ENCODE measurements at places on chromosomes 6 and 20. TPM values are rescaled to one million over a fixed set of nuclear protein-coding genes. Genes with fewer than 3 reads are reported as not detected.

THBS2 gene
- 0.11 TPM for polyA plus RNA-seq

RIN2 gene
- not detected for polyA plus RNA-seq

GRCh38 chr6:130620338-130620781 is 206.8 kb upstream of the SMLR1 start:
- no peak for DNase-seq

DNA sequence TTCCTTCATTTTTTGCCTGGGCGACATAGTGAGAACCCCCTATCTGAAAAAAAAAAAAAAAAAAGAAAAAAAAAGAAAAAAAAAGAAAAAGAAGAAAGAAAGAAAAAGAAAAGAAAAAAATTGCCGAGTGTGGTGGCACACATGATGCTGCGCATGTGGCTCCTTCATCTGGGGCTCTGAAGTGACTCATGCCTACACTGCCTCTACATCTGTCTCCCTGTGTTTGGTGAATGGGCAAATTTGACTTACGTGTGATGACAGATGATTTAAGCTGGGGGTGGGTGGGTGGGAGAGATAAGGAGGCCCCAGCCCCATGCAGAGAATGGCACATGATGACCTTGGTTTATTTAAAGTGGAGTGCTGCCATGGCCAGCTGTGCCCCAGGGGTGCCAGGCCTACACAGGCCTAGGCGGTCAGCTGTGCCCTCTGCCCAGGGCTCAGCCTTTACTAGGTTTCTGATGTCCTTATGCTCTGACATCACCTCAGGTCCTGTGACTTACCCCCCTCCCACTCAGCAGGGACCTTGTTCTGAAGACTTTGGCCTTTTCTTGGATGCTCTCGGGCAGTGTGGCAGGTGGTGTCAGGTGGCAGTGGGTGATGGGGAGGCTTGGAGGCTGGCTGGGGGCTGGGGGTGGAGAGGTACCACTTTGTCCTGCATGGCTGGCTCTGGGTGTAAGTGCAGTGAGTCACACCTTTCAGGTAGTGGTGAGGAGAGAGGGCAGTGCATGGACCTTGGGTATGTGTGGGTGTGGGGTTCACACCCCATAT is 41.1 kb downstream of the VEGFA start:
- no peak for DNase-seq

DNA sequence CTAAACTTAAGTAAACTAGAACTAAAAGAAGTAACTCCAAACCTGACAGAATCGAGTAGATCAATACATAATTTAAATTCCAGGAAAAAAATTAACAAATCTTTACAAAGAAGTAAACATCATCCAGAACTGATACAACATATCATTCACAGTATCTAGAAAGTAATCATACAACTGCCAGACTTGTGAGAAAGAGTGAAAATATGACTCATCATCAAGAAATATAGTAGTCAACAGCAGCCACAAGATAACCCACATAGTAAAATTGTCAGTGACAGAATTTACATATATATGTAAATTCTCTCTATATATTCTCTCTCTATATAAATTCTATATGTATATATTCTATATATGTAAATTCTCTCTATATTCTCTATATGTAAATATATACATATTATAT is 242.8 kb upstream of the RGS17 start:
- no peak for DNase-seq

GRM1 gene
- 0.02 TPM for polyA plus RNA-seq

DNA sequence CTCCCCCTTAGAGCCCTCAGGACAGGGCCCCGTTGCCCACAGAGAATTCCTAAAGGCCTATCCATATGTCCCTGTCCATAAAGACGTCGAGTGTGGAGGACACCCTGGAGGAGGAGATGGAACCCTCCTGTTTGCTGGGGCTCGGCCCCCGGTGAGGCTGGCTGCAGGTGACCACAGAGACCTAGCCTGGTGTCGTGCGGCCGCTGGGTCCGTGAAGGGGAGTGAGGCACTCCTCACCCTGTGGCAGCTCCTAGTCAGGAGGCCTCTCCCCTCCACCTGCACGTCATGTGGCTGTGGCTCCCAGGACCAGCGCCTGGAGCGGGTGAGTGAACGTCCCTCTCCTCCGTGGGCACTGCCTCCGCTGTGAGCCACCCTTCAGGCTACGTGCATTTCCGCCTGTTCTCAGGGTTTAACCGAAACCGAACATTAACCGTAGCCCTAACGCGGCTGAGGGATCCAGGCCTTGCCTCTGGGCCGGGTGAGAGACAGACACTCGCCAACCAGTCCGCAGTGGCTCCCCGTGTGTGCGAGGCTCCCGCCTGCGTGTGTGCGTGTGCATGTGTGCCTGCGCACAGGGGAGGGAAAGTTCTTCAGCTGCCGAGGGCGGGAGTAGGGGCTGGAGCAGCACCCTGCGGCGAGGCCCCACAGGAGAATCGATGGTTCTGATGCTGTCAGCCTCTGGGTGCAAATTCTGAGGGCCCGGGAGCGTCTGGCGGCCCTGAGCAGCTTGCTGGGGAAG is 5.9 kb upstream of the TCEA2 start:
- DNase-seq, result no peak

DNA sequence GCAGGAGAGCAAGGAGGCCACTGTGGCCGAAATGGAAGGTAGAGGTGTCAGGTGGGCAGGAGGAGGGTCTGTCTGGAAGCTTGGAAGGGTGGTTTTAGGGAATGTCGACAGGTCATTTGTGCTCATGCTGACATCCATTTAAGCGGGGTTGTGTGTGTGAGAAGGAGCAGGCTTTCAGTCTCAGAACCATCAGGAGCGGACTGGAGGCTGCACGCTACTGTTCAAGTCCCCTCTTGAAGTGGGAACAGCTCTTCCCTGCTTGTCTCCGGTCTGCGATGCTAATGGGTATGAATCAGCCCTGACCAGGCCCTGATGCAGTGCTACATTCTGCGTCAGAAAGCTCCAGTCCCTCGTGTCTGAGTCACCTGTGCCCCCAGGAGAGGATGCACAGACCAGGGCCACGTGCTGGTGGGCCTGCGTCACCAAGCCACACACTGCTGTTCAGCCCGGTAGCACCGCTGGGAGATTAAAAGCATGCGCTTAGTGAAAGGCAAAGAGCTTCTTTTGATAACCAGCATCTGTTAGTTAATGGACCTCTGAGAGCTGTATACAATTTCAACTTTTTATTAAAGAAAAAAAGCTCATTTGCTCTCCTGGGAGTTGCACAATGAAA is 58.0 kb downstream of the APCDD1L start:
- no peak for DNase-seq

DNA sequence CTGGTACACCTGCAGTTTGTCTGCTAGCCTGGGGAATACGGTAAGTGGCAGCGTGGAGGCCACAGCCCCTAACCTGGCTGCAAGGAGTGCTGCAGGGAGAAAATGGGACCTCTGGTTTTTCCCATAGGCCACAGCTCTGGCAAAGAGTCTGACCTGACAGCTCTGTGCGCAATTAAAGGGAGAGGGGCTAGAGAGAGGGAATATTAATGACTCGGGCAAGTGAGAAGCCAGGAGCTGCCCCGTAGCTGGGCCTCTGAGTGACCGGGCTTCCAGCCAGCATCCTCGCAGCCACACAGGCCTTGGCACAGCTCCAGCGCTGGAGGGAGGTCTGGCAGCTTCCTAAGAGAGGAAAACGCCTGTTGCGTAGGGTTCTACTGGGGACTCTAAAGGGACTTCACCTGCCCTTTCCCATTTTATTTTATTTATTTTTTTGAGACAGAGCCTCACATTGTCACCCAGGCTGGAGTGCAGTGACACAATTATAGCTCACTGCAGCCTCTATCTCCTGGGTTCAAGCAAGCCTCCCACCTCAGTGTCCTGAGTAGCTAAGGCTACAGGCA is 18.2 kb upstream of the OCSTAMP start:
- DNase-seq, result no peak

DNA sequence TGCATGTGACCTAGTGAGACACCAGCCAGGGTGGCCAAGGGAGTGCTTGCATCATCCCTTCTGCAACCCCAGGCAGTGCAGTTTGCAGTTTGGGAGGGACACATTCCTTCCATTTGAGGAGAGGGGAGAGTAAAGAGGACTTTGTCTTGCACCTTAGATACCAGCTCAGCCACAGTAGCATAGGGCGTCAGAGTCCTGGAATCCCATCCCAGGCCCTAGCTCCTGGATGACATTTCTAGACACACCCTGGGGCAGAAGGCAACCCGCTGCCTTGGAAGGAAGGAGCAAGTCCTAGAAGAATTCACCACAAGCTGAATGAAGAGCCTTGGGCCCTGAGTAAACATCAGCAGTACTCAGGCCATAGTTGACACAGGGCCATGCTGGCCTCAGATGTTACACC is 680.4 kb upstream of the IMPG1 start:
- DNase-seq, result no peak

NMBR gene
- not detected for polyA plus RNA-seq

DNA sequence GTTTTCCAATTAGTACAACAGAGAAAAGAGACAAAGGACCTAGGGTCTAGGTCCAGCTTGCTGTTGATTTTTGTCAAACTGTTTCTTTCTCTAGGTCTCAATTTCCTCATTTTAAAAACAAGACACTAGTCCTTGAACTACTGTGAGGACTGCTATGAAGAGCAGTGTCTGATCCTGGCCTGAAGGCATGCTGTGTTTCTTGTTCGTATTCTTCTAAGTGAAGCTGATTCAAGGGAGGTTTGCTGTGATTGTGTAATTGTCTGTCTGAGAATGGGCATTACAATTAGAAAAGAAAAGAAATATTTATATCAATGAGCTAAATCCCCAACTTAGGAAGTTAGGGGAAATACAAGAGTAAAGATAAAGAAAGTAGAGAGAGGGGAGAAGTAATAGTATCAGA is 228.2 kb upstream of the SUPT3H start:
- no peak for DNase-seq

CDS2 gene
- polyA plus RNA-seq, result 61.1 TPM

HAO1 gene
- polyA plus RNA-seq, result not detected

GRCh38 chr6:106508834-106509233 is 120.5 kb downstream of the RTN4IP1 start:
- no peak for DNase-seq

GJA10 gene
- not detected for polyA plus RNA-seq

DNA sequence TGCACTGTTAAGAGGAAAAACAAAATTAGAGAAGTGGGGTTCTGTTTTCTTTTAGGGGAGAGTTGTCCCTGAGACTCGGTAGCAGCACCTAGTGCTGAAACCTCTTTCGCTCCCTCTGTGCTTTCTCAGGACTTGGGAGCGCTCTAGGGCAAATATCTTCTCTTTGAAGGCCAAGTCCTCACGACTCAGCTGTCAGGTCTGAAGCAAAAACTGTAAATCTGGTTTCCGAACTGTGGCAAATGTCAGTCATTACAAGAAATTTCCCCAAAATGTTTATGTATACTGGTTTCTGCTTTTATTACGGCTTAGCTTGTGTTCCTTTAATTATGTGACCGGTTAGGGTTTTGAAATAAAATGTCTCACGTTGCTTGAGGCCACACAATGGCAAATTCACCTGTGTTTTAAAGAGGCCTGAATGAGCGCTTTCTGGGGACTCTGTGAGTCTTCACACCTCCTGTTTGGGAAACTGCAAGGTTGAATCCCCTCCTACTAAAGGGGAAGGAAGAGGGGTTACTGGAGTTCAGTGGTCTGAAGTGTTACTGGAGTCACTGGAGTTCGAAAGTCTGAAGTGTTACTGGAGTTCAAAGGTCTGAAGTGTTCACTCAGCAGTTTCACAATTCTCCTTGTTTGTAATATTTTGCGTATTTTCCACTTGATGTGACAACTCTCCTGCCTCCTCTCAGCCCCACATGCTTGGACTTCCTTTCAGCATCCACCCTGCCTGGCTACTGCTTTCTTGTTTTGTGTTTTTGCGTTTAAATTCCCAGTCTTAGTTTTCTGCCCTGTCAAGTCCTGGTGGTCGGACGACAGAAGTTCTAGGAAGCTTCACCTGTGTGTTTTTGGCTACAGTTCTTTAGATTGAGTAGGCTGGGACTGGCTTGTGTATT is 1.6 kb downstream of the SMPDL3A start:
- DNase-seq, result no peak

- no peak for DNase-seq
Observed at GRCh38 chr6:150969901-150970300, 104.4 kb downstream of the MTHFD1L start.

FLRT3 gene
- not detected for polyA plus RNA-seq

MMP24 gene
- 0.17 TPM for polyA plus RNA-seq

DNA sequence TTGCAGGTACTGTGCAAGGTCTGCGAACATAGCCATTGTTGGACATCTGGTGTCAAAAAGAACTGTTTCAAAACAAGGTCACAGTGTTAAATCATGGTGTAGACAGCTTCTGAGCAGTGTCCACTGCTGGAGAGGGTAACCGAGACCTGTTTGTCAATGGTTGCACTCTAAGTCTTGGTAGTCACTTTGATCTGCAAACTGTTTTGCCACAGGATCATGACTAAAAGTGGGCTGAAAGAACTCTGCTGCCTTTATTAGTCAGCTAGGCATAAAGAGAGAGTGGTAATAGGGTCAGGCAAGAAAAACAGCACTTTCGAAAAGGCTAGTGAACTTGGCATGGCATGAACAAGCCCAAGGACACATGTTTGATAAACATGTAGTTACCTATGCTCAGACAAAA is 552.3 kb upstream of the CITED2 start:
- DNase-seq, result no peak

DEFB125 gene
- polyA plus RNA-seq, result not detected

DNA sequence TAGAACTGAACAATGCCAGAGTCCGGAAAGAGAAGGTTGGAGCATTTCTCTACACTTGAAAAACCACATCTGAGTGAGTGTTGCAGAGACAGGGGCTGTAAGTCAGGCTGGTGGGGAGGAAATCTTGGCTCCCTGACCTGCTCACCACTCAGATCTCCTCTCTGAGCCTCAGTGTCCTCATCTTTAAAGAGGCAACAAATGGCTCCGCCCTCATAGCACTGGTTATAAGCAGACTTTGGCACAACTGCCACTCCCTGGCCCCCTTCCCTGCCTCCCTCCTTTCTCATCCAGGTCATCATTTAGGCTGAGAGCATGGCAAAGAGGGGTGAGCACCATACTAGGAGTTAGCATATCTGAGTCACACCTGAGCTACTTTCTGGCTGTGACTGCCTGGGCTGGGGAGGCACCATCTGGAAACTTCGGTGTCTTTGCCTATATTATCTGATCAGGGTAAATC is 10.6 kb downstream of the SIRPG start:
- no peak for DNase-seq

- no peak for DNase-seq
Observed at GRCh38 chr6:133893946-133894345, 5.0 kb downstream of the TCF21 start.

GRCh38 chr6:82275686-82276085 is 28.1 kb upstream of the IBTK start:
- no peak for DNase-seq

GRCh38 chr6:26109772-26110171 is 22.5 kb downstream of the HFE start:
- DNase-seq, result no peak

XKR7 gene
- not detected for polyA plus RNA-seq

SCGN gene
- polyA plus RNA-seq, result not detected

GRCh38 chr6:100184473-100184872 is 190.4 kb upstream of the MCHR2 start:
- DNase-seq, result no peak

DNA sequence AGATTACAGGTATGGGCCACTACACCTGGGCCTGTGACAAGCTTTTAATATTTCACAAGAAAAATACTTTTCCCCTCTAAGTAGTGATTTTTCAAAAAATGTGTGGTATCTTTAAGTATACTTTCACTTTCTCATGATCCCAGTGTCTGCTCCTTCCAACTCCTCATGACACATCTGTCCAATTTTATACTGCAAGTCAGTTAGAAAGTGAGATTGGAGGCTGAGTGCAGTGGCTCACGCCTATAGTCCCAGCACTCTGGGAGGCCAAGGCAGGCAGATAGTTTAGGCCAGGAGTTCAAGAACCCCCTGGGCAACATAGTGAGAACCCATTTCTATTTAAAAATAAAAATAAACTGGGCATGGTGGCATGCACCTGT is 20.2 kb downstream of the PIM1 start:
- no peak for DNase-seq

MRPS18A gene
- polyA plus RNA-seq, result 65.6 TPM

CEP250 gene
- polyA plus RNA-seq, result 4.4 TPM
